ENCODE measurements at places on chromosomes 12 and 14.

GRCh38 chr12:106766393-106766826 is 8.1 kb upstream of the RIC8B start:
- DNase-seq = no peak

- no peak for DNase-seq
These were observed 253.0 kb downstream of the KTN1 start for GRCh38 chr14:55832974-55833373.

GRCh38 chr14:56630707-56631106 is 51.1 kb downstream of the TMEM260 start:
- DNase-seq = no peak

DNA sequence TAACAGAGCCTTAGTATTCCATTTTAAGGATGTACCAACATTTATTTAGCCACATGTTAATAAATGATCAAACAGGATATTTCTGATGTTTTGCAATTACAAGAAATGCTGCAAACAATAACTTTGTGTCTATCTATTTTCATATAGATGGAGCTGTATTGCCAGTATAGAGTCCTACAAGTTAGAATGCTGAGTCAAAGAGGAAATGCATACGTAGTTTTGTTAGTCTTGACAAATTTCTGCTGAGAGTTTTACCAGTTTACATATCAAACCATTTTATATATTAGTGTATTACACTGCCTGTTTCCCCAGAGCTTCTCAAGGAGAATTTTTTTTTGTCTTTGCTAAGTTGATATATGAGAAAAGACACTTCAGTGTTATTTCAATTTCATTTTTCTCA is 541.7 kb downstream of the SLC16A7 start:
- no peak for DNase-seq

GRCh38 chr12:25929142-25929541 is 29.3 kb upstream of the RASSF8 start:
- no peak for DNase-seq

DNA sequence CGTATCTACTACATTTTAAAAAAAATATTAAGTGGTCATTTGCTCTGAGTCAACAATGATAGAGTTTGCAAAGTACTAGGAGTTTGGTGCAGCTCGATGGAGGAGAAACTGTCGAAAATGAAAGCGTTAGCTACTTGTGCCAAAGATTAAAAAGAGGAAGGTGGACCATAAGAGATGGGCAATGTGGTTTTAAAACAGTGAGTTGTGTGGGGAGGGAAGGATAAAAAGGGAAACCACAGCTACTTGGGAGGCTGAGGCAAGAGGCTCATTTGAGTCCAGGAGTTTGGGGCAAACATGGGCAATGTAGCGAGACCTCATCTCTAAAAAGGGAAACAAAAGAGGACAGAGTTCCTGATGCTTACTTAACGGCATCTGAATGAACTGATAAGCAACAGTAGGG is 18.2 kb upstream of the STRAP start:
- DNase-seq = no peak

GRCh38 chr14:90384543-90384911 is 12.3 kb upstream of the CALM1 start:
- no peak for DNase-seq
